ENCODE measurements at places on chromosomes 6 and 20. TPM values are rescaled to one million over a fixed set of nuclear protein-coding genes. Genes with fewer than 3 reads are reported as not detected.

- DNase-seq: peak; percentile 74
Observed at GRCh38 chr20:46400828-46401477, 5.5 kb downstream of the ELMO2 start.

DNA sequence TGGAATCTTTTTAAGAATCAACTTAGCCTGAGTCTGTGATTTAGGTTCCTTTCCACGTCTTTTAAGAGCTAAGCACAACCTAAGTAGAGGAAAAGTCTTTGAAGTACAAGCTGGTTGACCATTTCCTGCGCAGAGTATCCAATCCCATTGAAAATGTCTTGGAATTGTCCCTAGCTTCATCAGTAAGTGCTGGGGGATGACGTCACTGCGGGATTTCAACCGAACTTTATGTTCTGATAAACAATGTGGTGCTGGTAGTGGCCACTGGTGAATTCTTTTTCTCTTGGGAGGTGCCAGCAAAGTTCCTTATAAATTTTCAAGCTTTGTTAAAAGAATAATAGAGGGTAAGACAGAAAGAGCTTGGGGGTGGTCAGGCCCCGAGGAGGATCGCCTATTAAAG is 69.2 kb downstream of the PDE7B start:
- no peak for DNase-seq

DNA sequence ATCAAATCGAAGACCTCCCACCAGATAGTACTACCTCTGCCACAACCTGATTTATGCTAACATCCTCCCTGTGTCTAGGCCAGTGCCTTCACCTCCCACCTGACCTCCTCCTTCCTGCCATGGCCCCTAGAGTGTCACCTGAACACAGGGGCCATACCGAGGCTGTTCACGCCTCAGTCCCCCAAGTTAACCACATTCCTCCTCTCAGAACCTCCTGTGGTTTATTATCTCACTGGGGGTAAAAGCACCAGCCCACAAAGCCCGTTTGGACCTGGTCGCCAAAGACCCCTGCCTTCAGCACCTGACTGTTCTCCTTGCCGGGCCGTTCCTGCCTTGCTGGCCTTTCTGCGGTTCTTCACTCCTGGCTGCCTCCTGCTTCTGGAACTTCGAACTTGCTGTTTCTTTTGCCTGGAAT is 13.7 kb downstream of the MAS1 start:
- DNase-seq: no peak

PNLDC1 gene
- not detected for polyA plus RNA-seq

DNA sequence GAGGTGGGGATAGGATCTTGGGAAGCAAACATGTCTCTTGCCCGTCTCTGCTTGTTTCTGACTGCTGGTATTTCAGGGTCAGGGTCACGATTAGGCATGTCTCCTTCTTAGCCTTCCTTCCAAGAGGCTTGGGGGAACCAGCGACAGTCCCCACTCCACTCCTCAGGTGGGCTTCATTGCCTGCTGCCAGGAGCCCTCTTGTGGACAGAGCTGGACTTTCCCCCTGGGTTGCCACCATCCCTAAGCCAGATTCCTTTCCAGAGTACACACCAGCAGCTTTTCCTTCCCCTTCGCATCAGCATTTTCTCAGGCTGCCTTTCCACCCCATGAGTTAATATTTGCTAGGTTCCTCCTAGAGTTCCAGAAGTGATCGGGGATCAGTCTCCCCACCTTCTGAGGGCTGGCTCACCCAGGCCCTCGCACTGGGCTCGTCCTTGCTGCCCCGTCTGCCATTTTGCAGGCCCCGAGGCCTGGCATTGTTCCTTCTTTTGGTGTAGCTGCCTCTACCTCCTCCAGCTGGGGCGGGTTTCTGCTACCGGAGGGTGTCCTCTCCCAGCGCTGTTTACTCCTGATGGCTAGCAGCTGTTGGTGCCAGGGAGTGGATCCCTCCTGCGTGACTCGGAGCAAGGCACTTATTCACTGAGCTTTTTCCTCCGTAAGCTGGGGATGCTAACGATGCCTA is 8.8 kb upstream of the C20orf144 start:
- DNase-seq: peak; percentile 78

- peak; percentile 14 for DNase-seq
Observed at GRCh38 chr6:150770637-150771036, 94.9 kb upstream of the MTHFD1L start.

TRAPPC3L gene
- polyA plus RNA-seq: 0.30 TPM
